ENCODE measurements at places on chromosomes 1 and 21.
A peak's percentile ranks its signal among the peaks of the same experiment; 100 is the strongest.

GRCh38 chr1:212473729-212474128 is 41.0 kb downstream of the NENF start:
- DNase-seq = no peak

- peak; percentile 78 for DNase-seq
Observed at GRCh38 chr1:241706257-241706656, 54.2 kb downstream of the WDR64 start.

- DNase-seq = no peak
Observed at GRCh38 chr1:161884475-161884874, 118.4 kb downstream of the ATF6 start.

DNA sequence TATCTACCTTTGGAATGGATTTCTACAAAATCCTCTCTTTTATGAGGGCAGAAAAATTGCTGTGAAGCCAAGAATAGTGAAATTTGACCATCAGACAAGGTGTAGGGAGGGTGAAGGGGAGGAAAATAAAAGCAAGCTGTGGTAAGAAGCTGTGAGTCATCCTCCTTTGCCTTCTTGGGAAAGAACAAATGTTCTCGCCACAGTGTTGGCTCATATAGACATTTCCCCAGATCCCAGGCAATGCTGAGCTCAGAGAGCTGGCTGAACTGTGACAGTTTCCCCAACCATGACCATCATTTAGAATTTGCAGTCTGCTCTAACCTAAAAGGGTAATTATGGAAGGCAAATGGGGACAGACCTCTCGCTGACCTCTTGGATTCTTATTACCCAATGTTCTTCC is 235.4 kb downstream of the PBX1 start:
- DNase-seq = peak; percentile 81

GRCh38 chr1:96418969-96419368 is 302.6 kb upstream of the PTBP2 start:
- DNase-seq = no peak

DNA sequence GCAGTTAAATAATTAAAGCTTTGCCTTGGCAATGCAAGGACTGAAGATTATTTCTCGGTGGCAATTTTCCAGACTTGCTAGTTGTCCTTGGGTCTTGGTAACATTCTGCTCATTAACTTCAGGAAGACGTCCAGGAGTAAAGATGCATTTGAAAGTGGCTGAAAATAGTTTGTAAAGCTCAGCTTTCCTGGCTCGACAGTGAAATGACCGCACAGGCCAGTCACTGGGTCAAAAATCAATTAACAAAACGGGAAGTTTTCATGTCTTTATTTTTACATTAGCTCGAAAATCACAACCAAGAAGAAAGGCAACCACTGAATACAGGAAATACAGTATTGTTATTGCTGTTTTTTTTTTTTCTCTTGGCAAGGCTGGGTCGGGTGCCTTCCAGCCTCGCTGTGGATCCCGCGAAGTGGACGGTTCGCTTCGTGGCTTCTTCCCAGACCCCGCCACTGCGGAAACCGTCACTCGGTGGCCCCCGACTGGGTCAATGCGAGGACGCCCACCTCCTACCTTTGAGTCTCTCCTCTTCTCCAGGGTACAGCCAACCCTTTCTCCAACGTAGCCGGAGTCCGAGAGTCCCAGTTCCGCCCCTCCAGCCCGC is 479 bp upstream of the SNX7 start:
- no peak for DNase-seq

- no peak for DNase-seq
Observed at GRCh38 chr1:224069138-224069537, 44.8 kb upstream of the FBXO28 start.

GRCh38 chr1:169697755-169698154 is 13.7 kb downstream of the SELL start:
- DNase-seq = no peak

GRCh38 chr1:66852870-66853269 is 51.8 kb upstream of the INSL5 start:
- DNase-seq = peak; percentile 38

- no peak for DNase-seq
Observed at GRCh38 chr1:74822851-74823401, 90.0 kb downstream of the TYW3 start.

GRCh38 chr1:61618755-61619154 is 106.2 kb downstream of the TM2D1 start:
- no peak for DNase-seq

- DNase-seq = no peak
Observed at GRCh38 chr21:32448803-32449594, 36.5 kb downstream of the EVA1C start.

- peak; percentile 37 for DNase-seq
Observed at GRCh38 chr1:56064705-56065104, 514.7 kb downstream of the PLPP3 start.

GRCh38 chr1:153984123-153984894 is 1.8 kb downstream of the RAB13 start:
- no peak for DNase-seq

DNA sequence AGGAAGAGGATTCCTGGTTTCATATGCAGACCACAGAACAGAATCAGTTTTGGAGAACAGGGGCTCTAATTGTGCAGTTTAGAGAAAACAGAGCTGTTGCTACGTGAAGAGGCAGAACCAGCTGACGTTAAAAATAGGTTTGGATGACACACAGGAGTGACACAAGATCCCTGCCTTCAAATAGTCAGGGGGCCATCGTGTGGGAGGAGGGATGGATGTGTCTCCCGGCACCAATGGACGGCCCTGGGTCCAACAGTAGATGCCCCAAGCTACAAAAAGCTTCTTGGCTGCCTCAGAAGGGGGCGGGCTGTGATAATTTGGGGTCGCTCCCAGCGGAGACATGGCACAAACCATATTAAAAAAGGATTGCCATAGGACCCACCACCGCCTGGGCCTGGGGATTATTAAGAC is 87.8 kb downstream of the MRPL37 start:
- DNase-seq = no peak

DNA sequence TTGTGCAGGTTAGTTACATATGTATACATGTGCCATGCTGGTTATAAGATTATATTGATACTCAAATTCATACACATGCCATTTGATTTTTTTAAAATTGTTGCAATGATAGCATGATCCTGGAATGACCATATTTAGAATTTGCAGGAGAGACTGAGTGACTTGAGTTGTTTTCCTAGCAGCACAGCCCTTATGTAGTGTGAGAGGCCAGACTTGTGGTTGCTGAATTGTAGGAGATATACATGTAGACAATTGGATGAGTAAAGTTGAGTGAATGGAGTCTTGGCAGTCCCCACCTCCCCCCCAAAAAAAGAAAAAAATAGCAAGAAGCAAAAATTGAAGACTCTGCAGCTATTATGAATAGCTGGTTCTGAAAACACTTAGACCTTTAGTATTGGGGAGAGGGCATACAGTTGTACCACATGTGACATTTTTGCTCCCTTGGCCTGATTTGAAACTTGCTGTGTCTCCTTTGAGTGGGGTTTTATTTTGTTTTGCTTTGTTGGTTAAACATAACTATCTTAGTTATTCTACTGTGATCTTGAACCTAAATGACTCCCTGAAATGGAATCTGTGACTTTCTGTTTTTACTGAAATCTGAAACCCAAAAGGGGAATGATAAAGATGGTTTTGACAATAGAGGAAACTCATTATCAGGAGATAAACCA is 280.3 kb downstream of the HMCN1 start:
- peak; percentile 9 for DNase-seq

- DNase-seq = no peak
Observed at GRCh38 chr21:42840411-42841155, 38.8 kb downstream of the WDR4 start.

- DNase-seq = peak; percentile 78
Observed at GRCh38 chr1:112501810-112502641, 6.7 kb upstream of the WNT2B start.

GRCh38 chr1:205954819-205955404 is 11.7 kb upstream of the SLC26A9 start:
- no peak for DNase-seq

GRCh38 chr1:154961207-154962155 is at the start of gene PYGO2:
TSS of gene PYGO2 (minus strand) at chr1:154961782. CDS start at chr1:154961576, 206 bp downstream.
- peak; percentile 79 for DNase-seq

DNA sequence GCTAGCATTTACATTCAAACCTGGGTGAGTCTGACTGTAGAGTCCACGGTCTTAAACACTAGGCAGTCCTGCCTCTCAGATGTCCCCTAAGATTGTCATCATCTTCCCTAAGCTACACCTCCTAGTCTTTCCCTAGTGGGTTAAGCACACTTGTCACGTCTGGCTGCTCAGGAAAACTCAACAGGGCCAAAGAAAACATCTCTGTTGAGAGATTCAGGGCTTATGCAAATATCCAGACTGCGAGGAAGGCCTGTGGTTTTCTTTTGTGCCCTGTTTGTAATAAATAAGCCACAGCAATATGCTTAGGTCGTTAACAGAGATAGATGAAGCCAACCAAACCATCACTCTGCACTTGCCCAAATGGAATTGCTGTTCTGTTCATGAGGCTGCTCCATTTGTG is 472.6 kb upstream of the DEPDC1 start:
- peak; percentile 84 for DNase-seq

DNA sequence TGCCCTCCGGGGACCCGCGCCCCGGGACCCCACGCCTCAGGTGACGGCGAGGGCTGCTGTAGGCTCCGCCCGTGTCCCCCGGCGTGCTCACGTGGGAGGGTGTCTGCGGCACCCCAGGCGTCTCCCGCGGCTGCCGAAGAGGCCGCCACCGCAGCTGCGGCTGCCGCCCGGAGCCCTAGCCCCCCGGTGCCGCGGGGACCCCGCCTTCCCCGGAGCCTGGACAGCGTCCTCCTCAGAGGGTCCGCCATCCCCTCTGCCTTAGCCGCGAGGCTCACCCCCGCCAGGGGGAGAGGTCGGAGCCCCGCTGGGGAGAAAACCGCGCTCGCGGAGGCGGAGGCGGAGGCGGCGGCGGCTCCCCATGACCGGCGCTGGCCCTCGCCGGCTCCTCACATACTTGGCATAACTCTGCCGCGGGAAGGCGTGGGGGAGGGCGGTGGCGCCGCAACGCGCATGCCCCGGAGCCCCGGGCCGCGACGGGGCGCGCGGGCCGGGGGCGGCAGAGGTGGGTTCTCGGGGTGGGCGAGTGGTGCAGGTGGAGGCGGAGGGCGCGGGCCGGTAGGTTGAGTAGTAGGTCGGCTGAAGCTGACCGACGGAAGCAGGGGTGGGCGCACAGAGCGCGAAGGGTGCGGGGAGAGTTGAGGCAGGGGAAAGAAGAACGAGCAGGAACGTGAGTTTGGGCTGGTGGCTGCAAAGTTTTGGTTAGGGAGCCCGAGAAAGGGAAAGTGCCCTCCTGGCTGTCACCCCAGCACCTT is 700 bp upstream of the SYDE2 start:
- DNase-seq = peak; percentile 80

DNA sequence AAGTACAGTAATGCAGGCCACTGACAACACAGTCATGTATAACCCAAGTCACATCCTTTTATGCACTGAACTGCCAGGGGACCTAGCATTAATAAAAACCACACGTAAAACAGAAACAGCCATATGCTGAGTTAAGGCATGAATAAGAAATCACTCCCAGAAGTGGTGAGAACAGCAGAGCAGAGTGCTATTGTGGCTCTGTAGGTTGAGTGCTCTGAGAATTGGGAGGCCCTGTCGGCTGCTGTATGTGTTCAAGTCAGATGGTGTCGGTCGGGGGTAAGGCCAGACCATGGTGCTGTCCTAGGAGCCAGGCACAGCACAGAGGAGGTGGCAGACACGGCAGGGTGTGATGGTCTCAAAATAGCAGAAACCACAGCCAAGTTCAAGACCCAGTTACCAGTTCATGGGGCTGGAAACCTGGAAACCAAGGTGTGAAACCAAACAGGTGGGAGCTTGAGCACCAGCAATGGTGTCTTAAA is 126.6 kb upstream of the COA6 start:
- no peak for DNase-seq

GRCh38 chr1:177863796-177864195 is 106.1 kb downstream of the SEC16B start:
- no peak for DNase-seq

DNA sequence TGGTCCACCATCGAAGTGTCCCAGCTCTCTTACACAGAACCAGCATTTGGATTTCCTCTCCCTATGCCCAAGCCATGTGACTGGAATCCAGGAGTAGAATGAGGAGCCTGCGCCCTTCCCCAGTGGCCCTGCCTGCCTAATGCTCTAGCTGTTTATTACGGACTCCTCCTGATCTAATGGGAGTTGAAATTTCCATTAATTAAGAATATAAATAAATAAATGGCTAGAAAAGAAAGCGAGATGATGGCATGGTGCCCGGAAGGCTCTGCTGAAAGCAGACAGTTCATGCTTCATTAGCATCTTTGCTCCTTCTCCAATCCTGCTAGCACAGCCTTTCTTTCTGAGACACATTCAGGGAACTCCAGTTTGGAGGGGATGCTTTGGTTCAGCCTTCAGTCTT is 216.2 kb downstream of the SEC16B start:
- DNase-seq = no peak

DNA sequence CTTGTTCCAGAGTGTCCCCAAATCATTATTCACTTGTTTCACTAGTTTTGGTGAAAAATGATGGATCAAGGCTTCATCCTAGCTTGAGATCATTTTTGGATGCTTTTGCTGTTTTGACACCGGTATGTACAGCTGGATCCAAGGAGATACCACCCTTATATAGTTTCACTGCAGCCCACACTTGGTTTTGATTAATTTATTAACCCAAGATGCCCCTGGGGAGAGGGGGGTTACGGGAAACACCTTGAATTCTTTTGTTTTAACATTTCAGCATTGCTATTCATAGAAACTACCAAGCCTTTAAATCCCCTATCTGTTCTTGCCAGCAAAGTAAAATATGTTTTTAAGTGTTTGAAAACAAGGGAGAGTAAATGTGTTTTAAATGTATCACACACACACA is 457.7 kb upstream of the RUNX1 start:
- DNase-seq = no peak

GRCh38 chr1:117735045-117735992 is 129.5 kb downstream of the TENT5C start:
- DNase-seq = peak; percentile 59

GRCh38 chr1:11056504-11056903 is 3.3 kb downstream of the SRM start:
- no peak for DNase-seq

- DNase-seq = no peak
Observed at GRCh38 chr1:164689672-164690511, 130.9 kb downstream of the PBX1 start.

DNA sequence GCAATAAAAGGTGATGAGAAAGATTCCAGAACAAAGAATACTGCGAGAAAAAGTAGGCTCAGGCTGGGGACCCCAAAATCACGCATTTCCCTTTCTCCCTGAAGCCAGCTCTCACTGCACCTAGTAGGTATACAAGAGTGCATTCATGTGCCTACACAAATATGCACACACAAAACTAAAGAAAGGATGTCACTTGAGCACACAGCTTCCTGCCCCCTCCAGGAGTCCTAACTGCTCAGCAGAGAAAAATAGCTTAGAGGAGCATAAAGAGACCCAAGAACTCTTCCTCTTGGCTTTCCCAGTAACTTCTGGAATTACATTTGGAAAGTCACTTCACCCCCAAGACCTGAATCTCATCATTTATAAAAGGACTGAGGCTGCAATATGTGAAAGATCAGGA is 38.0 kb downstream of the JAK1 start:
- no peak for DNase-seq

GRCh38 chr21:31273278-31273677 is 70.8 kb downstream of the TIAM1 start:
- DNase-seq = no peak

- no peak for DNase-seq
Observed at GRCh38 chr1:164905869-164906268, 346.9 kb downstream of the PBX1 start.

All from kidney tubule cell (primary cell).